SJCRH30 (cell line): ENCODE measurements at places on chromosomes 7 and 10.
A peak's percentile ranks its signal among the peaks of the same experiment; 100 is the strongest.

DNA sequence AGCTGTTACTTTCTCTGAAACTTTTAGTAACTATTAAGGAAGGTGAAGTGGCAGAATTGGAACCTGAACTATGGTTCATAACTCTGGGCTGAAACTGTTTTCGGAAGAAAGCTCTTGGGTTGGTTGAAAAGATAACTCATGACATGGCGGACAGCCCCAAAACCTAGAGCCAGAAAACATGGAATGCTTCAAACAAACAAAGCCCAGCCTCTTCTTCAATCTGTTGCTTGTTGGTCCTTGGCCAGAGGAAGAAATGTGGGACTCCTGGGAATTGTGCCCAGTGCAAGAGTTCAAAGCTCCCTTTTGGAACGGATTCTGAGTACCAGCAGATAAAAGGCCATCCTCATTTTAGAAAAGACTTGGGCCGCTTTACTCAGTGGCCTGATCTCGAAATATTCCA is 52.9 kb upstream of the CACNB2 start:
- no peak for DNase-seq

GRCh38 chr7:41975849-41976248 is 261.2 kb downstream of the GLI3 start:
- DNase-seq: no peak

- no peak for DNase-seq
Observed at GRCh38 chr10:11586170-11586569, 25.3 kb downstream of the USP6NL start.

GRCh38 chr7:3146571-3147226 is 103.0 kb upstream of the CARD11 start:
- no peak for DNase-seq

DNA sequence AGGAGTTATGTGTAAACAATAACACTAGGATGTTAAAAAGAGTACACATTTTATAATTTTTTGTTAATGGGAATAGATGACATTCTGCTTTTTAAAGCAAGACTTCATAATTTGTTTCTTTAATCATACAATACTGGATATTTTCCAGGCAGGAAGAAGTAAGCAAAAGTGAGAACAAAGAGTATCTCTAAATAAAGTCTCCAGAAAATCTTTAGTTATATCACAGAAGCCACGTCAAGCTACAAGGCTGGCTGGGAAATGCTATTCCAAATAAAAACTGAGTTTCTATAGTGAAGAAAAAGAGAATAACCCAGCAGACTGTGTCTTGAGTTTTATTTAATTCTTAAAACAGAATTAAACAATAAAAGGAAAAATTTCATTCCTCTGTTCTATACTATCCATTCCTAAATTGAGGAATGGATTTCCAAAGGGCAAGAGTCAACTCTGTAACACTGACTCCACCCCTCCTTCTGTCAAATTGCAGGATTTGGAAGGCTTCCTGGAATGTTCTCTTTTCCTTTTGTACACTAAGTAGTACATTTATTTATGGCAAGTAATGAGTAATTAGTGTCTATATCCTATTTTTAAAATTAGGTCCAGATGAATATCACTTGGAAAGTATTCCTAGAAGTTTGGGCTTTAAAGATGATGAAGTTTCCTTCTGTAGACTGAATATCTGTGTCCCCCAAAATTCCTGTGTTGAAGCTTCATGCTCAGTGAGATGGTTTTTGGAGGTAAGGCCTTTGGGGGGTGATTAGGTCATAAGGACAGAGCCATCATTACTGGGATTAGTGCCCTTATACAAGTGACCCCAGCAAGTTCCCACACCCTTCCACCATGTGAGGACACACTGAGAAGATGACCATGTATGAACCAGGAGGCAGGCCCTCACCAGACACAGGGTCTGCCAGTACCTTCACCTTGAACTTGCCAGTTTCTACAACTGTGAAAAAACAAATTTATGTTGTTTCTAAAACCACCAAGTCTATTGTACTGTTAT is 290.9 kb downstream of the CRPPA start:
- DNase-seq: no peak

DNA sequence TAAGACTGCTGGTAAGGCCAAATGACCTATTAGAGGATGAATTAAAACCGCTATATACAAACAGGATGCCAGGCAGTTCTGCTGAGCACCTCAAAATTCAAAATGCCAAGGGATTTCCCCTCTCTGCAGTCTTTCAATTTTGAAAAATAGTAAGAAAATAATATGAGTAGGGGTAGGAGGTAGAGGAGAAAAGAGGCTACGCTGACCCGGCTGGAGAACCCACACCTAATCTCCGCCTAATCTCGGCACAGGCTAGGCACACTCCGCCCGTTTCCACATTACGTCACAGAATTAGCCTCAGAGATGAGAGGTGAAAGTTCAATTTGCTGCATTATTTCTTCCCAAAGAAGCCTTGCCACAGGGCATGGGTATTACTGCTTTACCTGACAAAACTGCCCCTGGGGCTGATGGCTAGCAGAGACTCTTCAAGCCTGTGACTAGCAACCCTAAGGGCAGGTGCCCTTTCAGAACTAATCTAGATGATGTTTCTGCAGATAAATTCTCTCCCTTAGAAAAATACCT is 21.3 kb upstream of the SPOCK2 start:
- no peak for DNase-seq

GRCh38 chr7:82442492-82443035 is 1.0 kb downstream of the CACNA2D1 start:
- DNase-seq: peak; percentile 46

GRCh38 chr10:103841519-103841918 is 13.9 kb downstream of the SH3PXD2A start:
- no peak for DNase-seq

GRCh38 chr10:132065491-132066105 is at the start of gene JAKMIP3:
TSS of gene JAKMIP3 (plus strand) at chr10:132065946. CDS start at chr10:132104809, 38,863 bp downstream.
- no peak for DNase-seq

GRCh38 chr10:49303711-49304110 is 4.7 kb downstream of the C10orf71 start:
- peak; percentile 72 for DNase-seq

GRCh38 chr7:17396692-17397091 is 98.2 kb downstream of the AHR start:
- DNase-seq: no peak

DNA sequence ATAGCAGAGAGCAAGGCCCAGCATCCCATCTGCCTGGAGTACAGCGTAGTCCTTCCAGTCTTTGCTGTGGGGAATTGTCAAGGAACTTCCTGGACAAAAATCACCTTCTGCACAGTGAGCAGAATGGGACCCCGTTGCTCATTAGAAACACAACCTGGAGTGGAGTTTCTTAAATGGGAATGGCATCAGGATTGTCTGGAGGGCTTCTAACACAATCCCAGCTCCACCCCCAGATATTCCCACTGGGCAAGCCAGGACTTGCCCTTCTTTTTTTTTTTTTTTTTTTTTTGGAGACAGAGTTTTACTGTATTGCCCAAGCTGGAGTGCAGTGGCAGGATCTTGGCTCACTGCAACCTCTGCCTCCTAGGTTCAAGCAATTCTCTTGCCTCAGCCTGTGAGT is 356.4 kb downstream of the GALNT17 start:
- DNase-seq: peak; percentile 4

- DNase-seq: no peak
Observed at GRCh38 chr7:376306-377079, 86.5 kb downstream of the FOXL3 start.

- DNase-seq: no peak
Observed at GRCh38 chr10:132707121-132707775, 78.7 kb downstream of the NKX6-2 start.

DNA sequence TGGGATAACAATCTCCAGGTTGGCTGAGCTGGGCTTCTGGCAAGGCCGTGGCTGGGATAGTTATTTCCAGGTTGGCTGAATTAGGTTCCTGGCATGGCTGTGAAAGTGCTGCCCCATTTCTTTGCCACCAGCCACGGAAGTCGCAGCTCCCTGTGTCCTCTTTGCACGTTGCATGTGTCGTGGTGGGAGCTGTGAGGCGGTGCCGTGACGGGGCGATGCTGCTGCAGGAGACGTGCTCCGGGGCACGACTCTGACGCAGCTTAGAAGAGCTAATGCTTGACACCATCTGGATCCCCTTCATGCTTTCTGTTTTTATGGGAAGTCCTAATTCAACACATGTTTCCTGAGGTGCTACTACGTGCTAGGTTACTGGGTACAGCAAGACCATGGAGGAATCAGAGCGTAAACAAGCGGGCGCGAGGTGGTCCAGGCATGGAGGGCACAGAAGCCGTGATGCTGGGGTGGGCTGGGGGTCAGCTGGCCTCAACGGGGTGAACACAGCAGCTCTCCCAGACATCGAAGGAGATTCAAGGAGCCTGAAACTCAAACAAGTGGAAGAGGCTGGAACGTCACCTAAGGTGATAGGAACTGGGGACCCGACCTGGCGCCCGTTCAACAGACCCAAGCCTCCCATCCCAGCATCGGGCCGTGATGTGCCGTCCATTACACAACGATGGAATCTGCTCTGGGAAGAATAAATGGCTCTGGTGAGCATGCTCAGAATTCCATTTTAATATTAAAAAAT is 407.1 kb downstream of the DNAJB6 start:
- DNase-seq: no peak

- DNase-seq: peak; percentile 83
Observed at GRCh38 chr7:28389504-28390395, 22.6 kb upstream of the CREB5 start.
